HT-29 (cell line): ENCODE measurements at places on chromosomes 3 and 15. TPM values are rescaled to one million over a fixed set of nuclear protein-coding genes. Genes with fewer than 3 reads are reported as not detected.

Gene SEMA3G
- total RNA-seq, result 0.15 and 0.31 TPM in 2 replicates

DNA sequence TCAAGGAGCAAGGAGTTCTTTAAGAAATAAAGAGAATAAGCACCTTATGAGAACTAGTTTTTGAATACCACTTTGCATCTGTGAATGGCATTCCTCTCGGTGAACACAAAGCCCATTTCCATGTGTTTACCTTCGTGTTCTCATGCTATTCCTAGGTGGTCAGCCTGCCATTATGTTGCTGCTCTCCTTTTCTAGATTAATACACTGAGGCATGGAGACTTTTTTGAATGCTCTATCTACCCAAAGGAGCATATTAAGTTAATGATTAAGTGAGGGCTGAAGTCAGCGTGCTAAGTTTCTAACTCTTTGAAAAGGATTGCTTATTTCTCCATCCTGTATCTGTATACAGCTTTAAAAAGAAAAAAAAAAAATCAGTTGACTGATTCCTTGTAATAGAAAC lies 394.5 kb downstream of the MECOM start:
- DNase-seq, result no peak

GRCh38 chr3:74469713-74470112 lies 144.7 kb downstream of the CNTN3 start:
- DNase-seq, result no peak

DNA sequence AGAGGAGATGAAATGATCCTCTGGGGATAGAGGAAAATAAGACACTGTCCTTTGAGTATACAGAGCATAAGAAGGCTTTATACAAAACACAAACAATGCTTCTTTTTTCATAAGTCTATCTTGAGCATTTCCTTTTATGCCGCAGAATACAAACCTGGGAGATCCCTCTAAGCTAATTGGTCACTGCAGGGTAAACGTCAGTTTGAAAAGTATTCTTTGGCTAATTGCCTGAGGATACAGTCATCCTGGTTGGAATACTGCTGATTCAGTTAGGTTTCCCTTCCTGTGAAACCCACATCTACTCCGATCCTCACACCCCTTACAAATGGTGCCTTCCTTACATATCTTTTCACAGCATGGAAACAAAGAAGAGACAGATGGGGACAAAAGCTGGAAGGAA lies 10.6 kb downstream of the WNT5A start:
- DNase-seq, result no peak

DNA sequence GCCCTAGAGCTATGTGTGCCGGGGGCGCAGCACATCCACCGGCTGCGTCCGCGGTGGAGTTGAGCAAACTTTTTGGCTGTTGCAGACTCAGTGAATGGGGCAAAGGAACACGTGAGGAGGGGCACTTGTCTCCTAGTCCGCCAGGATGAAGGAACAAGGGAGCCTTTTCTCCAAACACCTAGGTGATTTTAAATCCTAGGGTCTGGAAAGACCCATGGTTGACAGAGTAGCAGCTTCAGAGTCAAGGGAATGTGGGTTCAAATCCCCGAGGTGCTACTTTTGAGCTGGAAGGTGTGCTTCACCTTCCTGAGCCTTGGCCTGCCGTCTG lies 648 bp downstream of the ACAN start:
- no peak for DNase-seq

DNA sequence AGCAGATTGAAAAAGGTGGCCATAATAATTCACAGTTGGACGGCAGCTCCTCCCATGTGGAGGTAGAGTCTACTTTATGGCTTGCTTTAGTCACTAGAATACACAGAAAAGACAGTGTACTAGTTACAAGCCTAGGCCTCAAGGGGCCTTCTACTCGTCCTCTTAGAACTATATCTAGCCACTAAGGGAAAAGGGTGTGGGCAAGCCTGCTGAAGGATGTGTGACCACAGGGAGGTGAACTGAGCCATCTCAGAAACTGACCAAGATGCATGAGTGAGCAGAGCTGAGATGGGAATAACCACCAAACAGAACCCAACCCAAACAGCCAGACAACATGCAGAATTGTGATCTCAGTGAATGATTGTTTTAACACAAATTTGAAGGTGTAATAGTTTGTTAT lies 335.6 kb upstream of the LMCD1 start:
- DNase-seq, result no peak

GRCh38 chr15:38631119-38632075 lies 66.8 kb upstream of the RASGRP1 start:
- DNase-seq, result no peak

- DNase-seq, result no peak
Measured at GRCh38 chr3:46960081-46960701, 16.4 kb downstream of the CCDC12 start.
